ENCODE measurements at places on chromosomes 12 and 14.
A peak's percentile ranks its signal among the peaks of the same experiment; 100 is the strongest.

GRCh38 chr12:118984161-118984943 is 3.0 kb downstream of the SRRM4 start:
- no peak for DNase-seq

- DNase-seq, result peak; percentile 70
Observed at GRCh38 chr14:104724981-104725771, 1.1 kb downstream of the ADSS1 start.

- no peak for DNase-seq
Observed at GRCh38 chr14:24366721-24367513, 1.1 kb upstream of the NFATC4 start.

DNA sequence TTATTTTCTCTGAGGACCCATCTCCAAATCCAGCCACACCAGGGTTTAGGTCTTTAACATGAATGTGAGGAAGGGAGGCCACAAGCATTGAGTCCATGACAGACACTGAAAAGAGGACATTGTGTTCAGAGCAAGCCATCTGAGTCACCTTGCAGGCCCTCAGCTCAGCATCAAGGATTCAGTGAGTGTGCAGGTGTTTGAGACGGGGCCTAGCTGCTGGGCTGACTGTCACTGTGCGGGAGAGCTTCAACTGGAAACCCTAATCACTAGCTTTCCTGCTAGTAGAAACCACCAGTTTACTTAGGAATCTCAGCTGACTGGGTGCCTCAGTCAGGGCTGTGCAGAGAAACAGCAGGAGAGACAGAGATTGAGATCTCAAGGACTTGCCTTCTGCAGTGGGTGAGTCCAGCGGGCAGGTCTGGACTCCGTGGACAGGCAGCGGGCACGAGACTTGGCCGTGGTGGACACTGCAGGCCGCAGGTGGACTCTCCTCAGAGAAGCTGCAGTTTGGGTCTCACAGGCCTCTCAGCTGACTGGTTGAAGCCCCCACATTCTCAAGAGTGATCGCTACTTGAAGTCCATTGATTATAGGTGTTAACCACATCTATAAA is 86.1 kb upstream of the DYNC1H1 start:
- no peak for DNase-seq

DNA sequence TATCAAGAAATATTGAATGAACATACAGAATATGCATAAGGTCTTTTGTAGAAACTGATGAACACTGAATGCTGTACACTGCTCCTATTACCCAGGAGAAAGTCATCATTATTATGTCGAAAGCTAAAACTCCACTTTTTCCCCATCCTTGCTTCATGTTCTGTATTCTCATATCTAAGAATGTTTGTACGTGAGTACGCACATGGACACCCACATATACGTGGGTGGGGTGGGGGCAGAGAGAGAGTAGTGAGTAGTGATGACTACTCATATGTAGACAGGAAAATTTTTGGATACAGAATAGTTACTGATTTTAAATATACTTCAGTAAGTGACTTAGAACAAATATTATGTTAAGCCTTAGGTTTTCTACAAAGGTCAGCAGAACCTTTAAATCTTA is 75.1 kb downstream of the FERMT2 start:
- DNase-seq, result no peak

DNA sequence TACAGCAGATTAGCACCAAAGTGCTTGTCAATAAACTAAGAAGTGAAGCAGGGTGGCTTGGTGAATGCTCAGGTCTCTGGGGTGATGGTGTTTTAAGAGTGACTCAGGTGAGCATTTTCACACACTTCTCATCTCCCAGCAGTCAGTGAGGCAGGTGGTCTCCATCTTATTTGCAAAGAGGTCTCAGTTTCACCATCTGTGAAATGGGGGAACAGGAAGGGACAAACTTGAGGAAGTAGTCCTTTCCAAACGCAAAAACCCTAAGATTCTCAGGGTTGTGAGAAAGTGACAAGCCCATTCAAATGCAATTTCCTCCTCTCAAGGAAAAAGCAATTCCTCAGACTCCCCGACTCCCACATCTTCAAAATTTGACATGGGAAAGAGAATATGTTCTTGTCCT is 54.1 kb downstream of the CMKLR1 start:
- DNase-seq, result no peak

- no peak for DNase-seq
Observed at GRCh38 chr14:95395098-95395737, 75.5 kb upstream of the CLMN start.

DNA sequence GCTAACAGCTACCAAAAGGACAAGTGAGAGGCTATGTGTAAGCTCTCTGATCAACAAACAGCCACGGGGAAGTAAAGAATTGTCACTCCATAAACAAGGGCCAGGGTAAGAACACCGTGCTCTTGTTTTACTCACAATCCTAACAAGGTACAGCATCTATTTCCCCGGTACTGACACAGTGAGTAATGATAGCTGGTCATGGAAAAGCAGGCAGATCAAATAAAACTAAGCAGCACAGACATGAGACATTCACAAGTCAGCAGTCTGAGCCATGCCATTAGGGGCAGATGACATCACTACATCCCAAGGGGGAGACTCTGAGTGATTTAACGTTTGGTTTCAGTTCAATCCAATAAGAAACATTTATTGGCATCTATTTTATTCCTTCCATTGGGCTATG is 54.4 kb downstream of the ARL6IP4 start:
- DNase-seq, result no peak

DNA sequence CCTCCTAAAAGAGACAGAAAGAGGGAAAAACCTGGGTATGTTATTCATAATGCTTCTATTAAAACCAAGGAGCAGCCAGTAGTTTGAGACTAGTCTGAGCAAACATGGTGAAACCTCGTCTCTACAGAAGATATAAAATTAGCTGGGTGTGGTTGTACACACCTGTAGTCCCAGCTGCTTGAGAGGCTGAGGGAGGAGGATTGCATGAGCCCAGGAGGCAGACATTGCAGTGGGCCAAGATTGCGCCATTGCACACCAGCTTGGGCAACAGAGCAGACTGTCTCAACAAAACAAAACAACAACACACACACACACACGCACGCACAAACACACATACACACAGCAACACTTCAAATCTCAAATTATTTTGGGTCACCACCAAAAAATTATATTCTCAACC is 27.8 kb downstream of the HECTD4 start:
- DNase-seq, result no peak

GRCh38 chr12:5507401-5507935 is 75.6 kb downstream of the NTF3 start:
- peak; percentile 23 for DNase-seq

- DNase-seq, result no peak
Observed at GRCh38 chr12:128693115-128693514, 130.6 kb downstream of the SLC15A4 start.

GRCh38 chr12:74538491-74539258 is 1.0 kb downstream of the ATXN7L3B start:
- no peak for DNase-seq

- DNase-seq, result no peak
Observed at GRCh38 chr14:51743588-51744000, 91.9 kb downstream of the FRMD6 start.

GRCh38 chr12:16586350-16587109 is 19.4 kb downstream of the LMO3 start:
- DNase-seq, result no peak

DNA sequence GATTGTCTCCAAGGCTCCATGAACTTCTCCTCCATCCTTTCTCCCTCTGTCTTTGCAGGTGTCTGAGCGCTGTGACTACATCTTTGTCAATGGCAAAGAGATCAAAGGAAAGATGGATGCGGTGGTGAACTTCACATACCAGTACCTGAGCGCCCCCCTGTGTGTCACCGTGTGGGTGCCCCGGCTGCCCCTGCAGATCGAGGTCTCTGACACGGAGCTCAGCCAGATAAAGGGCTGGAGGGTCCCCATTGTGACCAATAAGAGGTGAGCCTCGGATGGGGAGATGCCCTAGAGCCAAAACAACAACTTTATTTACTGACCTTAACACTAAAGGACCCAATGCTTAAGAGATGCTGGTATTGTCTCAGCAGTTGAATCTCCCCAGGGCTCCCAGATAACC is 130.0 kb downstream of the SLC15A4 start:
- DNase-seq, result no peak

DNA sequence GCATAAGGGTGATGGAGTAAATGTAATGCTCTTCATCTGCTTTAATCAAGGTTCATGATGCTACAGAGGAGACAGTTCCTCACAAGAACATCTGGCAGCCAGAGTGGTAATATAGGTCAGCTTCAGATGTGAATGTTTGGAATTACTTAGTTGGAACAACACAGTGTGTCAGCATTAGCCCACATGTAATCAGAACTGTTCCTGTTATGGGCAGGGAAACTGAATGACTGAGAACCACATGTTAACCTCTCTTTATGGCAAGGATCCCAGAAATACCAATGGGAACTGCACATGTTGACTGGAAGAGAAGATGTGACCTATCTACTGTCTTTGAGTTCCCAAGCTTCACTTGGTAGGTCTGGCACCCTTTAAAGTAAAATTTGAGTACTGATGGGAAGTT is 390.1 kb upstream of the PDE3A start:
- DNase-seq, result no peak

- DNase-seq, result no peak
Observed at GRCh38 chr12:130835011-130835410, 4.0 kb downstream of the STX2 start.

- no peak for DNase-seq
Observed at GRCh38 chr14:77557391-77557790, 58.8 kb upstream of the ISM2 start.

- no peak for DNase-seq
Observed at GRCh38 chr14:31263485-31264133, 56.0 kb upstream of the HECTD1 start.
